ENCODE measurements at places on chromosomes 11 and 22.

GRCh38 chr22:41249442-41249841 is 8.7 kb upstream of the CHADL start:
- no peak for DNase-seq

GRCh38 chr22:19510919-19511341 is 13.3 kb downstream of the CLDN5 start:
- DNase-seq, result no peak

- peak; percentile 86 for DNase-seq
Observed at GRCh38 chr11:61954851-61955421, 4.8 kb downstream of the BEST1 start.

GRCh38 chr22:32926600-32926999 is 125.1 kb downstream of the TIMP3 start:
- peak; percentile 59 for DNase-seq
